Activated CD4-positive, alpha-beta T cell treated with anti-CD3 and anti-CD28 coated beads for 36 hours (primary cell): ENCODE measurements at places on chromosomes 2 and 18.

- DNase-seq = no peak
These were observed 662.2 kb upstream of the CNTNAP5 start for GRCh38 chr2:123362671-123363440.

GRCh38 chr2:42127425-42128424 is 41.4 kb upstream of the EML4 start:
- peak; percentile 43 for DNase-seq

- peak; percentile 78 for DNase-seq
These were observed 1.3 kb downstream of the CIAO1 start for GRCh38 chr2:96267159-96267971.

GRCh38 chr2:121066526-121066925 is 218.5 kb downstream of the TFCP2L1 start:
- no peak for DNase-seq

DNA sequence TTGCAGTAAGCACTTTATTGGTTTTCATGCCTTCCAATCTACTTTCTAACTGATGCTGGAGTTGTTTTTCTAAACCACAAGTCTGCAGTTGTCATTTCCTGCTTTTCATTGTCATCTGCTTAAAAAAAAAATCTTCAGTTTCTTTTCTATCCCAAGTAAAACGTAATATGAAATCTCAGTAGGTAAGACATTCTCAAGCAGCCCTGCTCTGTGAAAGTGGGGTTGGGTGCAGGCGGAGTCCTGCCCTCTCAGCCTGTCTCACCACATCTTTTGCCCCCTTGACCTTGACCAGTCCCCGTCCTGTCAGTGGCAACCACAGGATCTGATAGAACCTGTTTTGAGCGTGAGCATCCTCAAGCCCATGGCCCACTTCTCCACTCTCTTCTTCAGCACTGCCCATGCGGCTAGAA is 80.0 kb upstream of the CPO start:
- DNase-seq = peak; percentile 20

GRCh38 chr18:3611313-3612090 is 161.5 kb downstream of the TGIF1 start:
- DNase-seq = no peak

GRCh38 chr18:3392467-3392855 is 57.5 kb upstream of the TGIF1 start:
- no peak for DNase-seq

- no peak for DNase-seq
These were observed 35.2 kb upstream of the OTX1 start for GRCh38 chr2:63015389-63015788.

DNA sequence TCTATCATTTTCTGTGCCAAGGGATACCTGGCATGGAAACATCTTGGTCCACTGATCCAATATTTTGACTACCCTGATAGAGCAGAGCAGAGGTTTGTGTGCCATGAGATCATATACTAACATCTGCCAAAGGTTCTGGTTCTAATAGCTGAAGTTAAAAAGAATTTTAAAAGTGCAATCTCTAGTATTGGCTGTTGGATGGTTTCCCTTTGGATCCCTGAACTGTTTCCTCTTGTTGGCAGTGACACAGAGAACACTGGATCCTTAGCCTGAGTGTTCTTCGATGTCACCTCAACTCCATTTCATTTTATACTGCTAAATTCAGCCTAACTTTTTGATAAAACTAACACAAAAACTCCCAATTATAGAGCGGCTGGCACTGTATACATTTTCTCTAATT is 169.3 kb upstream of the FBXO11 start:
- DNase-seq = no peak

- no peak for DNase-seq
These were observed 235.6 kb upstream of the HNRNPA3 start for GRCh38 chr2:176976736-176977685.

DNA sequence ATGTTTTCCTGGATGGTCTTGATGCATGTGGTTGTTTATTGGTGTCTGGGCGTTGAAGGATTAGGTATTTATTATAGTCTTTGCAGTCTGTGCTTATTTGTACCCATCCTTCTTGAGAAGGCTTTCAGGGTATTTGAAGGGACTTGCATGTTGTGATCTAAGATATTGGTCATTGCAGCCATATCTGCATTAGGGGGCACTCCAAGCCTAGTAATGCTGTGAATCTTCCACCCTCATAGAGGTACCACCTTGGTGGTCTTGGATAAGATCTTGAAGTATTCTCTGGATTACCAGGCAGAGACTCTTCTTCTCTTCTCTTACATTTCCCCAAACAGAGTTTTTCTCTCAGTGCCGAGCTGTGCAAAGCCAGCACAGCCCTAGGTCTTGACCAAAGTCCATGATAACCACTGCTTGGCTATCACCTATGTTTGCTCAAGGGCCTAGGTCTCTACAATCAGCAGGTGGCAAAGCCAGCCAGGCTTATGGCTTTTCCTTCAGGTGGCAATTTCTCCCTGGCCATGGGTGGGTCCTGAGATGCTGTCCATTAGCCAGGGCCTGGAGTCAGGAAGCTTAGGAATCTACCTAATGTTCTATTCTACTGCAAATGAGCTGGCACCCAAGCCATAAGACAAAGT is 15.4 kb upstream of the PPP1R1C start:
- no peak for DNase-seq
